Aorta (tissue), 5 donors: ENCODE measurements at places on chromosomes 7 and 10.

DNA sequence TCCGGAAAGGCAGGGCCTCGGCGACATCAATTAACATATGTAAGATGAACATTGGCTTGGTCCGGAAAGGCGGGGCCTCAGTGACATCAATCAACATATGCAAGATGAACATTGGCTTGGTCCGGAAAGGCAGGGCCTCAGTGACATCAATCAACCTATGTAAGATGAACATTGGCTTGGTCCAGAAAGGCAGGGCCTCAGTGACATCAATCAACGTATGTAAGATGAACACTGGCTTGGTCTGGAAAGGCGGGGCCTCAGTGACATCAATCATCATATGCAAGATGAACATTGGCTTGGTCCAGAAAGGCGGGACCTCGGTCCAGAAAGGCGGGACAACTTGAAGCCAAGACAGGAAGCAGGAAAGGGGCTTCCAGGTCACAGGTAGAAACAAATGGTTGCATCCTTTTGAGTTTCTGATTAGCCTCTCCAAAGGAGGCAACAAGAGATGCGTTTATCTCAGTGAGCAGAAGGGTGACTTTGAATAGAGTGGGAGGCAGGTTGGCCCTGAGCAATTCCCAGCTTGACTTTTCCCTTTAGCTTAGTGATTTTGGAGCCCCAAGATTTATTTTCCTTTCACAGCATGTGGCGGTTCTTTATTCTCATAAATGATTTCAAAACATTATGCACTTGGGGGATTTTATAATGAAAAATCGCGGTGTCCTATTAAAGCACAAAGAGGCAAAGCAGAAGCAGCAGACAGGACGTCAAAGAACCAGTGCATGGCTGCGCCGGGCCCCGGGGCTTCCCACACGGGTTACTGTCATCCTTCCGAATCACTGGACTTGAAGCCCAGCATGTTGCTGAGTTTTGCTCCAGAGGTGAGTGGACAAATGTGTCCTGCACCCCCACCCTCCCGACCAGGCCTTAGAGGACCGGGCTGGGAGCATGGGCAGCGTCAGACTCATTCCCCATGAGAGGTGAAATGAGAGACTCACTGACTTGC lies 43.1 kb upstream of the EN2 start:
- DNase-seq = no peak

- DNase-seq = no peak
Measured at GRCh38 chr7:5709347-5709950, 72.0 kb downstream of the RNF216 start.

DNA sequence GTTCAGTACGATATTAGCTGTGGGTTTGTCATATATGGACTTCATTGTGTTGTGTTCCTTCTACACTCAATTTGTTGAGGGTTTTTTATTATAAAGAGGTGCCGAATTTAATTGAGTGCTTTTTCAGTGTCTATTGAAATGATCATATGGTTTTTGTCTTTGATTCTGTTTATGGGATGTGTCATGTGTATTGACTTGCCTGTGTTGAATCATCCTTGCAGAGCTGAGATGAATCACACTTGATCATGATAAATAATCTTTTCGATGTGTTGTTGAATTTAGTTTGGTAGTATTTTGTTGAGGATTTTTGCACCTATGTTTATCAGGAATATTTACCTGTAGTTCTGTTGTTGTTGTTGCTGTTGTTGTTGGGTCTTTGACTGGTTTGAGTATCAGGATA lies 39.8 kb downstream of the ATOH7 start:
- no peak for DNase-seq

DNA sequence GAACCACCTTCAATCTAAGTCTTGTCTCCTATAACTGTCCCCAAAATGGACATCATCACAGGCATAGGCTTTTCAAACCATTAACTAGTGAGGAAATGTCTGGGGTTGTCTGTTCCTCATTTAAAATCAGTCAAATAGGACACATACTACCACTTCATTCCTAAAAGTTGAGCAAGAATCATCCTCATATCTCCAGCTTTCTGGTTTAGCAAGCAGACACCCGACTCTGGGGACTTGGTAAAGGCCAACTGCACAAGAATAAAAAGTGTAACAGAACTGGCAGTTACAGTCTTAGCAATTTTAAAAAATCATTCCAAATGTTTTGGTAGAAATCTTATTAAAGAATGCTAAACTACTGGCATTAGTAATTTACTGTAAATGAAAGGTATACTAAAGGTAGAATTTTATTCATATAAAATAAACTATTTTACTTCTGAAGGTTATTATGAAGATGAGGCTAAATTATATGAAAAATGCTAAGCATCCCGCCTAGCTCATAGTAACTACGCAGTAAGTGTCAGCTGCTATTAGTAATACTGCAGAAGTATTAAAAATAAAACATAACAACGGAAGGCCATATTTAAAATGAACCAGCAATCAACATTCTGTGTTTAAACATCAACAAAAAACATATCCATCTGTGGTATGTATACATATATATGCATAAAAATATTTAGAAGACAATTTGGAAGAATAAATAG lies 60.8 kb downstream of the ZNF438 start:
- DNase-seq = no peak

DNA sequence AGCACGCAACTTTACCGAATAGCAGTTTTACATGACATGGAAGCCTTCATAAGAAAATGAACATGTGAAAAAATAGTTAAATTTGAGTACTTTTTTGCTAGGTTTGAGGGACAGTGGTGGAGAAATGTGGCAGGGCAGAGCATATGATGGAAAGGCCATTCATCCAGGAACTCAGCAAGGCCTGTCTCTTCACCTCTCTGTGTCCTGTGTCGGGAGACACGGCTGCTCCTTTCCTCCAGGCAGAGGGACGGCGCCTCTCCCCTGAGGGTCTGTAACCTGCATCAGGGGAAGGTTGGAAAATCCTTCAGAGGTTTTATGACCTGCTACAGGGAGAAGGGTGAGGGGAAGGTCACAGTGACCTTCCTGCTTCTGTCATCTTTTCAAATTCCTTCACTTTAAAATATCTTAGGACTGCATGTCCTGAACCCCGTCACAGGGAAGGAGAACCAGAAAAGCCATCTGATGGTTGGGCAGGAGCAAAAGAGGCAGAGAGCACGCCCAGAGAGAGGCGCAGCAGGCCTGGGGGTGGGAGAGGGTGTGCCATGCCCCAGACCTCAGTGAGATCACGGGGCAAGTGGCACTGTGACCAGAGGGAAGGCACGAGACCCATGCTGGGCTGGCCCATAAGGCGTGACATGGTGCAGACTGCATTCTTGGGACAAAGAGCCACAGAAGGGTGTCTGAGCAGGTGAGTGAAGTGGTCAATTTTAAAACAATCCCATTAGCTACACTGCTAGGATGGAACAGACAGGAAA lies 44.0 kb downstream of the GSDME start:
- no peak for DNase-seq

- no peak for DNase-seq
Measured at GRCh38 chr7:139960157-139960556, 102.6 kb downstream of the PARP12 start.

GRCh38 chr10:3932597-3933375 lies 147.8 kb upstream of the KLF6 start:
- no peak for DNase-seq

- no peak for DNase-seq
Measured at GRCh38 chr10:72083790-72084459, 4.4 kb downstream of the SPOCK2 start.

- no peak for DNase-seq
Measured at GRCh38 chr7:95424716-95425115, 10.1 kb downstream of the PON2 start.

DNA sequence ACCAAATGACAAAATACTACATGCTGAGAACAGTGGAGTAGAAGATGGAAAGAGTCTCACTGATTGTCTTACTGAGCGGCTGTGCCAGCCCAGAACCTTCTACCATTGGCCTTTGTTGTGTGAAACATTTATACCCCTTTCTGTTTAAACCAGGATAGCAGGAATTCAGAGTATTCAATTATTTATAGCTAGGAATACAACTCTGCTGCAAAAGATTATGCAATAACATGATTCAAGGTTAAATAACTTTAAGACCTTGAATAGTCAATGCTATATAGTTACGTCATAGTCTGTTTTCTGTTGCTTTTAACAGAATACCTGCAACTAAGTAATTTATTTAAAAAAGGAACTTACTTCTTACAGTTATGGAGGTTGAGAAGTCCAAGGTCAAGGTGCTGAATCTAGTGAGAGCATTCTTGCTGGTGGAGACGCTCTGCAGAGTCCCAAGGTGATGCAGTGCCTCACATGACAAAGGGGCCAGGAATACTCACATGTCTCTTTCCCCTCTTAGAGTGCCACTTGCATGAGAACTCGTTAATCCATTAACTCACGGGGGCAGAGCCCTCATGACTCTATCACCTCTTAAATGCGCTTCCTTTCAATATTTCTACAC lies 371.8 kb downstream of the MDFIC start:
- no peak for DNase-seq

- peak; percentile 30 for DNase-seq
Measured at GRCh38 chr7:128197589-128197988, 43.5 kb upstream of the LEP start.

GRCh38 chr10:22945934-22946673 lies 18.3 kb downstream of the ARMC3 start:
- DNase-seq = no peak

DNA sequence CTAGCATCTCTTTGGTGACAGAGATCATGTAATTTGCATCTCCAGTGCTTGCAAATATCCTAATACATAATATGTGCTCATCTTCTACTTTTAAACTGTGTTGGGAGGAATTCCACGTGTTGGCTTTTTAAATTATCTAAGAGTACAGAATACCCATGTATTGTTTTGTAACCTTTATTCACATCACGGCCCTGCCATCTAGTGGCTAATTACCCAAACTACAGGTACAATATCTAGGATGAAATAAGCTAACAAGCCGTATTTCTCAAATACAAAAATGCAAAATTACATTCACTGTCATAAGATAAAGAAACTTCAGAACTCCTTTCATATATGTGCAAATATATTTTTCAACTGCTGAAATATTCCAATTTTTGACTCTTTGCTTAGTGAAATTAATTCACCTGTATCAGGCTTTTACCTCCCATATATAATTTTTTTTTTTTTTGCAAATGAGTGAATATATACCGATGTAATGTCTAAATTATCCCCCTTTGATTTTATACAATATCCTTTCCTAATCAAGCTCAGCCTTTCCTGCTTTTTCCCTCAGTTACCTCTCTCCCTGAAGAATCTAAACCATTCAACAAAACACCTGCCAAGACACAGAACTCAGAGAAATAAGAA lies 30.3 kb upstream of the LSM8 start:
- no peak for DNase-seq

DNA sequence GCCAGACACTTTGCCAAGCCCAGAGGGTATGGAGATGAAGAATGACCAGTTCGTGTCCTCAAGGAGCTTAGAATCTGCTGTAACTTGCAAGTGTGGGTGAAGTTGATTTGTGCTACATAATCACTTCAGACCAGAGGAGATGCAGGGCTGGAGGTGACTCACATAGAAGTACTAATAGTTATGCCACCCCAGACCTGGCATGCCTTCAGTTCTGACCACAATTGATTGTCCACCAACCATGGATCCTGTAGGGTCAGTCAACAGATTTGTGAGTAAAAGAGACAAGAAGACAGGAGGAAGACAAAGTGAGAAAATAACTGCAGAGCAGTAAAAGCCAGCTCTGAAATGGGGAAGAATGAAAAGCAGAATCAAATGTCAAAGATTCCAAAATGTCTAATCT lies 51.2 kb upstream of the BMPER start:
- no peak for DNase-seq

DNA sequence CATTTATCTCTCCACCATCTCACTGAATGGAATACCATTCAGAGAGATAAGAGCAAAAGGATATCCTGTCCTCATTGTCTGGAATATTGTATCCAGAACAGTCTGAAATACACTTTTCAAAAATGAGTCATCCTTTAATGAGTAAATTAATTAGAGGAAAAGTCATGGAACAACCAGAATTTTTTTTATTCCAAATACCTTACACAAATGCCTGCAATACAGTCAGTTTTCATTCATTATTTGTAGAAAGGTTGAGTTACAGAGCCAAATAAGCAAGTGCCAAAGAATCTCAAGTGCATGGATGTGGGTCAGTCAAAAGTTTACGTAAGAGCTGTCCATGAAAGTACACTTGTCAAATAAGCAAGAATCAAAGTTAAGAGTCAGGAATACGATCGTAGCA lies 482.6 kb downstream of the IPMK start:
- no peak for DNase-seq

- no peak for DNase-seq
Measured at GRCh38 chr7:3497796-3498195, 196.7 kb downstream of the SDK1 start.

DNA sequence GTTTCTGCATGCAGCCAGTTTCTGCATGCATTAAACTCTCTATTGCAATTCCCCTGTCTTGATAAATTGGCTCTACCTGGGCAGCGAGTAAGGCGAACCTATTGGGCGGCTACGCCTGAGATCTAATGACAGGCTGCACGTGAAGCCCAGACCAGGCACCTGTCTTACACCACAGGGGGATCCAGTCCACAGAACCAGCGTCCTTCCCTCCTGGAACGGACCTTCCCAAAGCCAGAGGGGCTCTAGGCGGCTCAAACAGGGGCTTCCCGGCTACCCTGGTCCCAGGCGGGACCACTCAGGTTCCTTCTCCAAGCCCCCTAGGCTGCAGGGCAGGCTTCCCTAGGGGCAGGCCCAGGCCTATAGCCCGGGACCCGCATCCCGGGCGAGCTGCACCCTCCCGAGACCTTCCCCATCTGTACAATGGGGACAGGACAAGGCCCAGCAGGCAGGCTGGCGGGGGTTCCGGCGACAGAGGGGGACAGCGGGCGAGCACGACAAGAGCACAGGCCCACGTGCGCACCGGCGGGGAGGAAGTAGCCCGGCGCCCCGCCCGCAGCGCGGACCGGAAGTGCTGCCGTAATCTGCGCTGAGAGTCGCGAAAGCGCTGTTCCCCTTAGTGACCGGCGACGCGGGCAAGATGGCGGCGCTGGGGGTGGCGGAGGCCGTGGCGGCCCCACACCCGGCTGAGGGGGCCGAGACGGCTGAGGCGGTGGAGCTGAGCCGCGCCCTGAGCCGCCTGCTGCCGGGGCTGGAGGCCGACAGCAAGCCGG lies at the start of gene DNAAF5:
Gene DNAAF5 (plus strand): TSS at position 616 of the 770 bp plus-strand sequence. CDS start 22 bp downstream, at position 638.
- DNase-seq = peak; percentile 90

DNA sequence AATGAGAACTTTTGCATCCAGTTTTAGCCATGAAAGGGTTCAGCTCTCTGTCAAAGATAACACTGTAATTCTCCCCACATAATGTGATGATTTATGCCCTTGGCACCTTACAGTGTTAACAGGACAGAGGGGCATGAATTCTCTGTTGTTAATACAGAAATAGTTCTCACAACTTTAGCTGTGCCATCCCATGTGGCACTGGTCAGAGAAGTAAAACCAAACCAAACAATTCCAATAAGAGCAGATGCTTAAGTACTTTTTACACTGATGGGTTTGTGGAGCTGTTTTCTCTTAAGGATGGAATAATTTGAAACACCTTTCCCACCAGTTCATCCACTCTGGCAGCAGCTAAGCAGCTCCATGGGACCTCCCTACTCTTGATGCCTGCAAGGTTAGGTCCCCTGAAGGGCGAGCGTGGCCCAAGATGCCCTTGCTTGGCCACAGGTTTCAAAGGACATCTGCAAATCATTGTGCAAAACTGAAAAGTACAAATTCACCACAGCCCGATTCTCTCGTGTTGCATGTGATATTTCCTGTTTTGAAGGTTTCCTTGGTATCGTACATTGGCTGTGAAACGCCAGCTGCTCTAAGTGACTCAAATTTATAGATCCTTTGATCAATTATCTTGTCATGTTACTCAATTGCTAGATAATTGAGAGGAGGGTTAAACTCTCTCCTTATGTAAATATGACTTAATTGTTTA lies 82.5 kb upstream of the CREB5 start:
- DNase-seq = no peak
